Activated CD4-positive, CD25-positive, alpha-beta regulatory T cell (primary cell): ENCODE measurements at places on chromosomes 7 and 10.

DNA sequence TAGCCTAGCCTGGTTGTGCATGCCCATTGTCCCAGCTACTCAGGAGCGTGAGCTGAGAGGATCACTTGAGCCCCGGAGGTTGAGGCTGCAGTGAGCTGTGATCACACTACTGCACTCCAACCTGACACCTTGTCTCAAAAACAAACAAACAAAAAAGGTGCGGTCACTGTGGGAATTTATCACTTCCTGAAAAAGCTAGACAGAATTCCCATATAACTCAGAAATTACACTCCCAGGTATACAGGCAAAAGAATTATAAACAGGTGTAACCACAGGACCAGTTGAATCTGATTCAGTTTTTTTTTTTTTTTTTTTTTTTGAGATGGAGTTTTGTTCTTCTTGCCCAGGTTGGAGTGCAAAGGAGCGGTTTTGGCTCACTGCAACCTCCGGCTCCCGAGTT is 3.2 kb upstream of the OGDH start:
- DNase-seq = no peak

DNA sequence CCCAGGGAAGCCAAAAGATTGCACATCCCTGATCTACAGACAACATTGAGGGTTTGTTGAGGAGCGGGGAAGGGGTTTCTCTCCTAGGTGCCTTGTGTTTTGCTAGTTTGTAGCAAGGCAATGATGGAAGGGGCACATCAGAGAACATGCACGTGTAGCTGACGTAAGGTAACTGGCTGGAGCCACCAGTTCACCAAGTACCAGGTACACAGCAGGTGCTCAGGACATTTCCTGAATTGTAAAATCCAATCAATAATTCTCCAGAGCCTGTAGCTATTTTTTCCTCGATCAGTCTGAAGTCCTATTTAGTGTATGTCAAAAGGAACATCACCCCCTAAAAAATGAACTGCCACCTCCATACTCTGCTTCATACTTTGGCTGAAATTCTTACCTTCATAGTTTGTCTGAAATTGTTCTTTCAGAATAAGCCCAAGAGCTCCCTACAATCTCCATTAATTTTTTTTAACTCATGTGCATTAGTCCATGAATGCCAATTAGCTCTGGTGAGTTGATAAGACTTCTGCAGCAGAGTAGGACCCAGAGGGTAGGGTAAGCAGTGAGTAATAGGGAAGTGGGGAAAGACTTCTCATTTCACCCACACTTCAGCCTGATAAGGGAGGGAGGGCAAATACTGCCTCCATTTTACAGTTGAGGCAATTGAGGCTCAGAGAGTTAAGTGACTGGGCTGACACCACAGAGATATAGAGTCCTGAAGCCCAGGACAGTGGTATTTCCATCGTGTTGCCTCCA is 36.0 kb upstream of the SLC26A3 start:
- no peak for DNase-seq

- no peak for DNase-seq
Observed at GRCh38 chr10:35433851-35434426, 97.6 kb downstream of the CCNY start.

- no peak for DNase-seq
Observed at GRCh38 chr7:107993891-107994291, 9.1 kb downstream of the LAMB1 start.

DNA sequence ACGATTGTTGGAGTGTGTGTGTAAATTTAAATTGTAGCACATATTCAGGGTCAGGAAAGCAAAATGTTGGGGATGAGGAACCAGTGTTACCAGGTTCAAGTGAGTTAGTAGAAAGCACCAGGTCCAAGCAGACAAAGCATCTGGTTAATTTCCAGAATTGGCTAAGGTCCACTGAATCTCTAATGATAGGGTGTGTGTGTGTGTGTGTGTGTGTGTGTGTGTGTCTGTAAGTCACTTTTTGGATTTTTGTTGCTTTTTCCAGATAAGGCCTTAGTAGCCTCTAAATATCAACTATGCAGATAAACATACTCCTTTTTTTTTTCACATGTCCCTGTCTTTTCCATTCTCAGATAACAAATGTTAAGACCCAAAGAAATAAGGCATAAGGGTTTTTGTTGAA is 36.6 kb upstream of the FMC1 start:
- DNase-seq = no peak

DNA sequence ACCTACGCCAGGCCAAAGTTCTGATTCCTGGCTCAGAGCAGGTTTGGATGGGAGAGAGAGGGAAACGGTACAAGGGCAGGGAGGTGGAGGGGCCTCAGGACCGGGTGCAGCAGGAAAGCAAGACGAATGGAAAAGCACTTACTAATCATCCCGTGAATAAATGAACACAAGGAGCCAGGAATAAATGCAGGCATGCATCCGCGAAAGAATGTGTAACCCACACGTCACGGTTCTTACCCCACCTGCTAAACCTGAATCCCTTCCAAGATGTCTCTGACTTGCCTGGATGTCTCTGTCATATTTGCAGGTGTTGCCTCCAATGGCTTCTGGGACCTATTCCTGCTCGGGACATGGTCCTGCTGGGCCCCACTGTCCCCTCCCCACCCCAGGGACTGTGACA is 335.2 kb upstream of the RNF32 start:
- DNase-seq = no peak

GRCh38 chr10:71290331-71290730 is 28.7 kb upstream of the SLC29A3 start:
- no peak for DNase-seq

DNA sequence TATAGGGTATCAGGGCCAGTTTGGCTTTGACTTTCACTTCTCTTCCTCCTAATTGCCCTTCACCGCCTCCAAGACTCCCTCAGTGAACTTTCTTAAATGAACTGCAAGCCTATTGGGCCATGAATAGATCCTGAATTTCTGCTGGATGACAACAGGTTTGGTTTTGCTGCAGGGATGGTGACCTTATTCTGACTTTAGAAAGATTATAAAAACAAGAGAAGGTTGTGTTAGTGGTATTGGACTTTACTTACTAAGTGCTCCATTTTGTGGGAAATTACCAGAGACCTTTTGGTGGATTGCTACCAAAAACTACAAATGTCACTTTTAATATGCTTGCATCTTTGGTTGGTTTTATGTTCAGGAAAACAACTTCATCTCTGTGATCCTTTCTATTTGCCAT is 11.5 kb upstream of the LIPA start:
- no peak for DNase-seq

- no peak for DNase-seq
Observed at GRCh38 chr10:70784016-70784415, 1.2 kb downstream of the TBATA start.

GRCh38 chr7:94655848-94656657 is at the start of gene SGCE:
TSS of gene SGCE (minus strand) at chr7:94656133. CDS start at chr7:94656098, 35 bp downstream.
- DNase-seq = no peak

GRCh38 chr10:689452-690371 is at the start of gene DIP2C:
TSS of gene DIP2C (minus strand) at chr10:689668. CDS start at chr10:689578, 90 bp downstream.
- no peak for DNase-seq

DNA sequence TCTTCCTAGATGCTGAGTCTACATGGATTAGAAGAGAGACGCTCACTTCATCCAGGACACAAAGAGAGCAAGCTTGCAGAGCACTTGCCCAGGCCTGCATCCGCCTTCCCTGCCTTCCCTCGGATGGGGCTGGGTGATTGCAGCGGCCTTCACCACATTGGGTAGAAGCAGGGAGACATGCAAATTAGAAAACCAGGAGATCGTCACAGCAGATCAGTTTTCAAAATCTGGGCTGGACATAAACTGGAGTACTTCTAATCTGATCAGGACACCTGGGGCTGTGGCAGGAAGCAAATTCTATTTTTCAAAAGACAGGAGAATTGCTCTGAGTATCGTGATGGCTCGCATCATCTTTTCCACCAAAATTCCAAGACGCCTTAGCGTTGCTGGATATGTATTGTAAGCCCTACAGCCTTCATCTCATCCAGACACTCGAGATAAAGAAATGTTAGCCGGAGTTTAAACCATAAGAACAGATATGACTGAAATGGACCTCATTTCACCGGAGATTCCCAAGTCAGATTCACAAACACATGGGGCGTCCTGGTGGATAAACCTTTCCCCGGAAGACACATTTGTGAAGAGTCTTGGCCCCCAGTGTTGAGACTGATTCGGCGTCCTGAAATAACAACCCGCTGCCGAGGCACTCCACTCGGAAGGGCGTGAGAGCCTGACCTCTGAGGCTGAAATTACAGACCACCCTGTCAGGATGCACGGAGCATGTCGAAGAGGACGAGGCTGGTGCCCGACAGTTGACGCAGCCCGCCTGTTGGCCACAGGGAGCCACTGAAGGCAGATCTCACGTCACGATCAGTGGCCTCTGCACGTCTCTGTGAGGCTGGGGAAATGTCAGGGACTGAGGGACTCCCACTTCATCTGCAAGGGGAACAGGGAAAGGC is 91.2 kb upstream of the PARD3 start:
- no peak for DNase-seq

DNA sequence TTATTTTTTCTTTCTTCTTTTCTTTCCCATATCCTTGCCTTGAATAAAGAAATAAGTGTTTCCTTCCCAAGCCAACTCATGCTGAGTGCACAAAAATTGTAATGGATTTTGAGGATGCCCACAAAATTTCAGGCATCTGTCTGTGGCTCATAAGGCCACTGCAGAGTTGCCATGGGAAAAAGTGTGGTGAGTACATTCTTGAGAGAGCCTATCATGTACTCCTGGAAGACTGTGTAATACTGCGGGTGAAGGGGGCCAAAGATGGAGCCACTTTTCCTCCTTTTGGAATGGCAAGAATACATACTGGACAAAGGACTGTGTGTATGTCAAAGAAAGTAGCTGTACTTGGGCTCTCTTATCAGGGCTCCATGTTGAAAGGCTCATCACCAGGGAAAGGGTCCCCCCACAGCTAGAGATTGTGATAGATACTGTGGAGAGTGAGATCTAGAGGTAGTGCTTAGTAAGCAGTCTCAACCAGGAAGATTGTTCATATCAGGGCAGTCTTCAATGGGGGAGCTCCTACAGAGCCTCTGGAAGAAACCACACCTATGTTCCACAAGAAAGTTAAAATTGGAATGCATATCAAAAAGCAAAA is 341.6 kb upstream of the KCND2 start:
- DNase-seq = no peak

- DNase-seq = no peak
Observed at GRCh38 chr7:20447021-20447650, 116.4 kb downstream of the ITGB8 start.

DNA sequence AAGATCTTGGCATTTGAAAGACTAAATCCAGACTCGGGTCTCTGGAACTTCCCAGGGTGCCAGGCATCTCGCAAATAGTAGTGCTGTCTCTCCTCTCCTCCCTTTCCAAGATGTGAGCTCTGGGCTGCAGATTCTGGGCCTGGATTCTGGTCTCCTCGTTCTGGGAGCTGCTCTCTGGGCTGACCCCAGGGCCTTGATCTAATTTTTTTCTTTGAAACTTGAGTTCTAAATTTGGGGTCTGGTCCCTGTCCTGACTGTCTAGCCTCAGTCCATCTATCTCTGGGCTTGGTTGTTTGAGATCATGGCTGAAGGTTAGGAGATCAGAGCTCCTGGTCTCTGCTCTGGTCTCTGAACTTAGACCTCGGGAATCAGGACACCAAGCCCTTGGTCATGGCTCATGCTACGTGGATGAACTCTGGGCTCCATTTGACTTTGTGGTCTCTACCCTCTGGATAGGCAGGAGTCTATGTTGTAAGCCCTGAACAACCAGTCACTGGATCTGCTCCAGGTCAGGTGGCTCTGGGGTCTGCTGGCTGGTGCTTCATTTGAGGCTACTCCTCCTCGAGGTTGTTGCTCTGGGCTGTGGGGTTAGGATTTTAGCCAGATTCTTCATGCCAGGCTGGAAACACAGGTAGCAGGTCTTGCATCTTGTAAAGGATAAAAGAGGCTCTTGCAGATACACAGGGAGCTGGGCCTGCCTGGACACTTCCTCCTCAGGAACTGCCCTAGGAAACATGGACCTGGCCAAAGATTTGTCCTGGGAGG is 8.0 kb upstream of the MBL2 start:
- DNase-seq = no peak

DNA sequence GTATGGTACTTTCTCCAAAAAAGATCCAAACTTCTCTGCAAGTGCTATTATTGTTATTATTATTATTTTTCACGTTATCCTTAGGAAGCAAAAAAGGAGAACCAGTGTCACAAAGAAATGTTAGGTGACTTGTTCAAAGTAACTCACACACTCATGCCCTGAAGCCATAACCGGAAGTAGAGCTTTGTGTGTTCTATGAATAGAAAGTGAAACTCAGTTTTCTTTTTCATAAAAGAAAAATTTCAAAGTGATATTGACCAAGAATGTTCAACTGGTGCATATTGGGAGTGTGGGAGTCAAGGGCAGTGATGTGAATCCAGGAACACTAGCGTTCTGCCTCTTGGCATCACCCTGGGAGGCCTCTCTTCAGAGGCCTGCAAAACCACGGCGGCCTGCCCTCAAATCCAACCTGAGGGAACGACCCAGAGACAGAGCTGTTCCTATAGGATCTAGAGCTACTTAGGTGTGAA is 106.1 kb downstream of the PRKCQ start:
- DNase-seq = no peak

- DNase-seq = no peak
Observed at GRCh38 chr7:116678780-116679179, 6.8 kb downstream of the MET start.

- DNase-seq = no peak
Observed at GRCh38 chr7:78178319-78178718, 379.7 kb downstream of the PHTF2 start.

- DNase-seq = no peak
Observed at GRCh38 chr7:25726170-25726780, 425.7 kb upstream of the NFE2L3 start.

GRCh38 chr7:15692501-15693020 is 6.1 kb upstream of the MEOX2 start:
- DNase-seq = no peak

DNA sequence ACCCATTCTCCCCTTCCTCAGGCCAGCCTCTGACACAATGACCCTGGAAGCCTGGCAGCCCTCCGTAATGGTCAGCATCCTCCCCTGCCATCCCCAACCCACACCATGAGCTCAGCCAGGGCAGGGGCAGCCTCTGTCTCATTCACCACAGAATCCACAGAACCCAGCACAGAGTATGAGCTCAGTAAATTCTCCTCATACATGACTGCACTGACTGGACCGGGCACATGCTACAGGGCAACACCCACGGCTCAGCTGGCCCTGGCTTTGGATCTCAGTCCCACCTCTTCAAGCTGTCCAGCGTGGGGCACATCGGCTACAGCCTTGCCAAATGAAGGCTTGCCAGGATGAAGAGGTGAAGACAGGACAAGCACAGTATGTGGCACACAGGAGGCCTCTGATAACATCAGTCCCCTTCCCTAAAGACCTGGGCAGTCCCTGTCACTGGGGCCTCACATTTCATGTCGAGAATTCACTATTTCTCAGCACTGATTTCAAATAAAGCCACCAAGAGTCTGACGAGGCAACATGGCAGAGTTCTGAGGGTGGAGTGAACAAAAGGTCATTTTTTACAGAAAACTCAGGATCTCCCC is 7.9 kb downstream of the GPRIN2 start:
- no peak for DNase-seq
